Skeletal muscle tissue (tissue), 5 donors: ENCODE measurements at places on chromosomes 2 and 18. TPM values are rescaled to one million over a fixed set of nuclear protein-coding genes. Genes with fewer than 3 reads are reported as not detected.

Gene RAX
- total RNA-seq = not detected

Gene TNFAIP6
- 13.0 TPM for total RNA-seq

Gene SETBP1
- 13.6 TPM for total RNA-seq

Gene CIB4
- total RNA-seq = not detected

Gene LRRTM4
- 1.6 TPM for total RNA-seq

Gene SERPINB3
- not detected for total RNA-seq

Gene TMEM200C
- total RNA-seq = 0.52 TPM

Gene SERPINB4
- not detected for total RNA-seq

Gene GNLY
- not detected for total RNA-seq

Gene ITGB6
- total RNA-seq = 17.2 TPM

Gene GAL3ST2
- total RNA-seq = not detected

Gene KIF5C
- 1.0 TPM for total RNA-seq

Gene CTAGE1
- total RNA-seq = not detected

Gene BOLA3
- total RNA-seq = 15.7 TPM

Gene RIT2
- total RNA-seq = not detected

Gene AMER3
- not detected for total RNA-seq

Gene WNT10A
- not detected for total RNA-seq

Gene STON1
- total RNA-seq = 13.0 TPM

Gene NYAP2
- 0.52 TPM for total RNA-seq

Gene CHRNG
- total RNA-seq = 35.5 TPM

Gene KIF3C
- total RNA-seq = 3.7 TPM

Gene LINC00305
- not detected for total RNA-seq

Gene RNU2-63P
- total RNA-seq = not detected

Gene SANBR
- 36.5 TPM for total RNA-seq

Gene CCDC85A
- total RNA-seq = 4.7 TPM

Gene UBXN4
- total RNA-seq = 41.8 TPM

Gene ADRA2B
- total RNA-seq = 2.1 TPM

Gene LPIN2
- total RNA-seq = 11.0 TPM

Gene TEKT4
- total RNA-seq = under 0.01 TPM
